ENCODE measurements at places on chromosomes 7 and 10.

DNA sequence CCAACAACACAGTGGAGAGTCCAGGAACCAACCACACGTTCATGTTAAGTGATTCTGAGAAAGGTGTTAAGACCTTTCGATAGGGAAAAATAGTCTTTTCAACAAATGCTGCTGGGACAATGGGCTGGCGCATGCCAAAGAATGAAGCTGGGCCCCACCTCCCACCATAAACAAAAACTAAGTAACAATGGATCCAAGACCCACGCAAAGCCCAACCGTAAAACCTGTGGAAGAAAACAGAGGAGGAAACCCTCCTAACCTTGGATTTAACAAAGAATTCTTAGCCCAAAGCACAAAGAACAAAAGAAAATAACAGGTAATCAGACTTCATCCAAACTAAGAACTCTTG is 272.8 kb downstream of the ELFN1 start:
- no peak for DNase-seq

DNA sequence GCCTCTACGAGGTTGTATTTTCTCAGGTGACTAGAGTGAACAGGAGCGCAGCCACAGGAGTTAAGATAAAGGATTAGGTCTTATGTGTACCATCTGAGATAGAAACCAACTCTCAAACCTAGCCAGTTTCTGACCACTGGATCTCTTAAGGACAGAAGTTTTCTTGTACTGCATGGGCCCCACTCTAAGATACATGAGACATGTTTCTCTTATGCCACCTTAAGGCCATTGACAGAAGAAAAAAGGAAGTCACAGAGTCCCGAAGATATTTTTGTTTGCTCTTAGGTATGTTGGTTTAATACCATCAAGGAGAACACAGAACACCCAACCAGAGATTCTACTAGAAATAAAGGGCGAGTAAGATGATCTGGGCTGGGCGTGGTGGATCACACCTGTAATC is 335.8 kb downstream of the FRMD4A start:
- DNase-seq: no peak

DNA sequence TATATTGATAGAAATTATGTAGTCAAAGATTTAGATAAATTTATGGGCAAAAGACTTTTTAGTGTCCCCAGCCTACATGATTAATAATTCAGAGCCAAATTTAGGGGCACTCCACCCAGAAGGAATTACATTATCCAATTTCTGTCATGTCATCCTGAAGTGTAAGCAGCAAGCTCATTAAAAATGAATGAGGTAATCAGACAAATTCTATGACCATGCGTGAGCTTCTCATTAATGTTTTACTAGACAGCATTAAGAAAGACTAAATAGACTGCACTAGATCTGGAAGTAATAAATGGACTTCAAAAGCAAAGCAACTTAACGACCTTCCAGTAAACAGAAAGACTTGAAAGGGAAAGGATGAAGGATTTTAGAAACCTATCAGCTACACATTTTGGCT is 22.7 kb upstream of the TRUB1 start:
- no peak for DNase-seq

GRCh38 chr7:152751449-152752141 is 8.0 kb upstream of the ACTR3B start:
- no peak for DNase-seq

DNA sequence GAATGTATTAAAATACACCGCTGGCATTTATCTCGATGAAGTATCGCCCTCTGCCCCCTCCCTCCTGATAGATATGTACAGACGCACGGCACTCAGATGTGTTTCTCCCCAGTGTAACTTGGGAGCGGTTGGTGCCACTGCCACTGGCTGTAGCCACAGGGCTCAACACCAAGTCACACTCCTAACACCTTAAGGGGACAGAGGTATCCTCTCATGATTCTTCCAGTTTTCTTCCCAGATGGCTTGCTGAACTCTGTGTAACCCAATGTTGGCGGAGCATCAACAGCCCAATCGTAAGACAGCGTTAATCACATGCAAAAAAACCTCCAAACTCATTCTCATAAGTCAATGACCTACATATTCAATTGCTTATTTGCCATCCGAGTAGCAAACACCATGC is 35.5 kb downstream of the CTBP2 start:
- no peak for DNase-seq

- DNase-seq: no peak
These were observed 2.1 kb downstream of the KIF5B start for GRCh38 chr10:32054094-32054493.

DNA sequence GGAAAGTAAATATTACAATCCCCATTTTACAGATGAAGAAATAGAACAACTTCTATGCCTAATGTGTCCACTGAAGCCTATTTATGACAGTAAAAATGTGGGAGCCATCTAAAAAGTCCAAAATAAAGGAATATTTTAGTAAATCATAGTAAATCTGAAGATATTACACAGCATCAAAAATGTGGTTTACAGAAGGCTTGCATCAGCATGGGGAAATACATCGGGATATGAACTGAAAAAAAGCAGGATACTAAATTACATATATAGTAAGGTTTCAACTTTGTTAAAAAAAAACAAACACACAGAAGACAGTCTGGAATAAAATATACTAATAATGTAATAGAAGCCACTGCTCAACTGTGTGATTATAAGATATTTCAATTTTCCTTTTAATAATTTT is 20.8 kb downstream of the CPA1 start:
- no peak for DNase-seq

DNA sequence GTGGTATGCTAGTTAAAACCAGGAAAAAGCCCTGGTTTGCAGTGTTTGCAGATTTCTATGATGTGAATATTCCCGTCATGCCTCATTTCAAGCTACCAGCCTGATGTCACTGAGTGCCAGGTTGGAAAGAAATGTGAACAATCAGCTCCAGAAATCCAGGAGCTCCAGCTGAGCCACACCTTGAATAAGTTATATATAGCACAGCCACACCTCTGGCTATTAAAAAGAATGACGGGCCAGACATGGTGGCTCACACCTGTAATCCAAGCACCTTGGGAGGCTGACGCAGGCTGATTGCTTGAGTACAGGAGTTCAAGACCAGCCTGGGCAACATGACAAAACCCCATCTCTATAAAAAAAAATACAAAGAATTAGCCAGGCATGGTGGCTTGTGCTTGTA is 18.7 kb upstream of the SLF2 start:
- no peak for DNase-seq

DNA sequence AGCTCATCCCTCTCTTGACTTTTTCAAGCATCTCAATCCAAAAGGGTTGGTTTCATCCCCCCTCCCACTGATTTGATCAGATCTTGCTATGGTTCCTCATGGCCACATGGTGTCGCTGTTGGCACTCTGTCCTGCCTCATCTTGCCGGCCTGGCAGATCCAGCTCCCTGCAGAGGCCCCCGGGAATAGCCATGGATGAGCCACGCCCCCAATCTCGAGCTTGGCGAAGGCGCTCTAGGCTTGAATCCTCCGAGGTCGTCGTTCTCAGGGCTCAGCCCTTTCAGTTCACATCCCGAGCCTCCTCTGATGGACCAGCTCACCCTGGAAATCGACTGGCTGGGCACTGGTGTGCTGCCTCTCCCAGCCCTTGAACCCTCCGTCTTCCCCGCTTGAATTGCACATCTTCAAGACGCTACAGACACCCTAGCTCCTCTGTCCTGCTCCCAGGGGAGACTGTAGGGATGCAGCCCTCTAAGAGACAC is 628.7 kb downstream of the TYW1 start:
- DNase-seq: no peak

DNA sequence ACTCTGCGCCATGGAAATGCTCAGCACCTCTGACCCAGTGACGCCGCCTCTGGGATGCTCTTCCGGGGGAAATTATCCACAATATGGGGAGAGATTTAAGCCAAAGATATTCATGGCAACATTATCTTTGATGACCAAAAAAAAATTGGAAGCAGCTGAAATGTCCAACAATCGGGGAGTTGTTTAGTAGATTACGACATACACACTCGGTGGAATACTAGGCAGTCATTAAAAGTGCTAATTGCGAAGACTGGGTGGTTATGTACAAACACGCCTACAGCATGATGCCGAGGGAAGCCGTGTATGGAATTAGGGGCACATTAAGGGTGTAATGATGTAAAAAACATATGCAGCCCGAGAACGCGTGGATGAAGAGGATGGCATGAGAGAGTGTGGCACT is 75.2 kb downstream of the UNCX start:
- DNase-seq: no peak

- no peak for DNase-seq
These were observed 60.4 kb downstream of the AFAP1L2 start for GRCh38 chr10:114343623-114344505.

Data from stimulated activated CD8-positive, alpha-beta memory T cell treated with anti-CD3 and anti-CD28 coated beads, Interleukin-7, amount 100 ng/mL, for 1 hour (primary cell).